HT-29 (cell line): ENCODE measurements at places on chromosomes 2 and 18.

DNA sequence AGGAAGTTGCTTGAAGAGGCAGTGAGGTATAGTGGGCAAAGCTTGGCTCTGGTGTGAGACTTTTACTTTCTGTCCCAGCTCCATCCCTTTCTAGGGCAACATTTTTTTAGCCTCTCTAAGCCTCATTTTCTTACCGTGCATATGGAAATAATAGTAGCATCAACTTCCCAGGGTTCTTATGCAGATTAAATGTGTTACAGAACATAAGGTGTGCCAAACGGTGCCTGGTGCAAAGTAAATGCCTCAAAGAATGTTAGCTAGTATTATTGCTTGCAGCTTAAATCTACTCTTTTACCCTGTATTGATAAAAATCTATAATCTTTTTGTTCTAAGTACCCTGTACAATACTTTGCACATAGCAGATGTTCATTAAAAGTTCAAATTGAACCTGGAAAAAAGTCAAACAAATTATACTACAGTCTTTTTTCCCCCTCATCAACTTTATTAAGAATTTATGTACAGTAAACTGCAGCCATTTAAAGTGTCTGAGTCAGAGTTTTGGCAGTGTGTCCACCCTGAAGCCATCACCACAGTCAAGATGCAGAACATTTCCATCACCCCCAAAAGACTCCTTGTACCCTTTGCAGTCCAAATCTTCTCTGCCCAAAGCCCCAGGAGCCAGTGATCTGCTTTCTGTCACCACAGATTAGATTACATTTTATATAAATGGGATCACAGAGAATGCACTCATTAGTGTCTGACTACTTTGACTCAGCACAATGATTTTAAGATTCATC is 10.6 kb downstream of the MAPRE2 start:
- no peak for DNase-seq

DNA sequence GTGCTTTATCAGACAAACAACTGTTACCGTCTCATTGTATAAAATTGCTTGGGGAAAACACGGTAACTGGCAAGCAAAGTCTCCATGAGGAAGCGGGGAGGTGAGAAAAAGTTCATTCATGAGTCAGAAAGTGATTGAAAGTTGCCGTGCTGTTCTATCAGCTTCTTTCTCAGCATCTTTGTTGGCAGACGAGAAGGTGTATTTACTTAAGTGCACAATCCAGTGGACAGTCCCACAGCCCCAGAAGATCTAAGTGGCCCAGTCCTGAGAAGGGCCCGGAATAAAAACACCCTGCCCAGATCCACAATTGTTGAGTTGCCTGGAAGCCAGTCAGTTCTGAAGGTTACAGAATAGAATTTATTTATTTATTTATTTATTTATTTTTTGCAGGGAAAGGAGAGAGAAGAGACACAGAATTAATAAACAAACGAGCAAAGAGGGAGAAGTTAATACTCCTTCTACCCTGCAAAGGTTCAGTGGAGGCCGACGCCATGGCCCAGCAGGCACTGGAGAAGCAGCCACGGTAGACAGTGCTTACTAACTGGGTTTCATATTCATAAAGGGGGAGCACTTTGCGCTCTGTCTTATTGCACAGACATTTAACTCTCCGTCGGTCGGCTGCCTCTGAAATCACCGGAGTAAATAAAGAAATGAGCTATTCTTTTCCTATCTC is 676.0 kb upstream of the SALL3 start:
- DNase-seq = no peak

DNA sequence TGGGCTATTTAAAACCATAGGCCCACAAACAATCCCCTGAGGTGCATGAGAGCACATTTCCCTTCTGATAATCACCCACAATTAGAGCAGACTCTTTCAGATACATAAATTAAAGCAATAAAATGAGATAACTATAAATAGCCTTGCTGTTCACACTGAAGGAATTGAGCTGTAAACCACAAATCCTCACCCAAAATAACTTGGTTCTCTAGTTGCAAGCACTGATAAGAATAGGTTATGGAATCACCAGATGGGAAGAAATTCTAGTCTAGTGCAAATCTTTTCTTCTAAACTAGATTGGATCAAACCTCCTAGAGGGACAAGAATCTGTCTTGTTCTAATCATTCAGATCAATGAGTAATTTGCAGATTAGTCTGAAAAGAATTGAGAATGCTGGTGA is 64.6 kb downstream of the NAB1 start:
- DNase-seq = no peak

DNA sequence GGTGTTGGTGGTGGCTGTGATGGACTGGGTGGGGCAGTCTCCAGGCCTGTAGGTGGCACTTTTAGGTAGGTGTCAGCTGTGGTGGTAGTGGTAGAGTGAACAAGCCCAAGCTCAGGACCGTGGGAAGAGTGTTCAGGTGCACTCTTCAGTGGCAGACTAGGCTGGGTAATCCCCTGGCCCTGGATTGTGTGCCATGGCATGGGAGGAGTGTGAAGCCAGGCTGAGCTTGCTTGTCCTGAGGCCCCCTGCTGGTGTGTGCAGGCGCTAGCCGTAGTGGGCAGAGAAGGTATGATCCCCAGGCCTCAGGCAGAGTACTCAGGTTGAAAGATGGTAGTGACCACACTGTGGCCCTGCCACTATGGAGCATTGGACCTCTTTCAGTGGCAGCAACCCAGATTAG is 850.3 kb downstream of the DSC3 start:
- DNase-seq = no peak

- DNase-seq = peak; percentile 12
These were observed 325.8 kb downstream of the DYSF start for GRCh38 chr2:71778936-71779773.

DNA sequence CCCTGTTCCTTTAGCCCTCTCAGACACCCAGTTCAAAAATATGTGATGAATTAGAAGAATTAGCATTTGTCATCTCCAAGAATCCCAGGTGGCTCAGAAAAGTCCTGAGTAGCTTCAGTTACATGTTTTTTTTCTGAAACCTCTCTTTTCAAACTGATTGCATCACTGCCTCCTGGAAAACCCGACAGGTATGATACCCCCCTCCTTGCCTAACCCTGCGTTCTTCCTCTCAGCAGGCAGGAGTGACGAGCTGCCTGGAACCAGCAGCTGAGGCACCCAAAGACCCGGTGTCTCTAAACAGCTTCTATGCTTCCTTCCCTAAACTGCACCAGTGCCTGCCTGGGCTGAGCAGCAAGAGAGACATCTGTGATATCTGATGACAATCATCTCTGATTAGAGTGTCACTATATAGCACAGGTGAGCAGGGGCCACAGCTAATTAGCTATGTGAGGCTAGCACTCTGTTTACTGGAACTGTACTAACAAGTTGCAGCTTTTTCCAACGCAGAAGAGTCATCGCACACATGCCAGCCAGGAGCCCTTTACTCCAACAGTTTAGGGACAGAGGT is 376.4 kb upstream of the ATP5MC3 start:
- no peak for DNase-seq

GRCh38 chr2:30561349-30561748 is 114.3 kb downstream of the LCLAT1 start:
- DNase-seq = no peak

- DNase-seq = no peak
These were observed 144.4 kb downstream of the MGAT5 start for GRCh38 chr2:134398300-134398699.

GRCh38 chr2:217286833-217287232 is 427.0 kb upstream of the TNP1 start:
- no peak for DNase-seq

- no peak for DNase-seq
These were observed 49.9 kb downstream of the MRPL35 start for GRCh38 chr2:86249176-86249575.

DNA sequence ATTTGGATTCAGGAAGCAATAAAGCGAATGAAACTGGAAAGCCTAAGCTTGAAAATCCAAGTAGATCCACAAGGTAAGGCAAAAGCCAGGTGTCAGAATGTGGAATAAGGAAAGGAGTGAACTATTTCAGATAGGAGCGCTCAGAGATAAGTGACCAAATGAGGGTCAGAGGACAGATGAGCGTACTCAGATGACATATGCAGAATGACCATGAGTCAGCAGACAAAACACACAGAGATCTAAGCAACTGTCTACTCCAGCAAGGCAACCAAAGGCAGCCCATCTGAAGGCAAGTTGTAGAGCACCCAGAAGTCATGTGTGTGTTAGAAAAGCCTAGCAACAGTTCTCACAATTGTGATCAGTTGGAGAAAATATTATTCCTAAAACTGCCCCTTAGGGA is 548.4 kb upstream of the FSHR start:
- DNase-seq = no peak

- no peak for DNase-seq
These were observed 893.1 kb upstream of the CELF4 start for GRCh38 chr18:38458698-38459097.

DNA sequence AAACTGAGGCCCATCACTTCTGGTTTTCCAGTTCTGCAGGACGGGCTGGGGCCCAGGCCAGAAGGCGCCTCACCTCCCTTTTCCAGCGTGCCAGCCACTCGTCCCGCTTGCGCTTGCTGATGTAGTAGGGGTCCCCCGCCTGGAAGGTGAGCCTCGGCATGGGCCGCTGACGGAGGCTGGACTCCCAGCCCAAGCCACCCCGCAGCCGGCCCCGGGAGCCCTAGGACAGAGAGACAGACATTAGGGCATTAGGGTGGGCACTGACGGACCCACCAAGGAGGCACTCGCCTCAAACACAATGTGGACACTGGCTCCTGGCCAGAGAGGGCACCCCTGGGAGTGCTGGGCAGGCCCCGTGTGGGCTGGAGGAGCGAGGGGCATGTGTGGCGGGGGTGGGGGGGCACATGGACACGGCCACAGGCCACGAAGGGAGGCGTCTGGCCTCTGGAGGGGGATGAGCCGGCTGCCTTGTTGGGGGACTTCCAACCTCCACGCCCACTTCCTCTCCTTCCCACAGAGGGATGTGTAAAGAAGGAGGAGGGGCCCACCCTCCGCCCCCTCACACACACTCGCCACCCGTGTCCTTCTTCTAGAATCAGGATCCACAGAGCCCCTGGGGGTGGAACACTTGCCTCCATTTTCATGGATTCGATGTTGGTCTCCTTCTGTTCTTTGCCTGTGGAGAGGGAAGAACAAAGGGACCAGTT is 66.7 kb downstream of the DNMT3A start:
- no peak for DNase-seq

- DNase-seq = no peak
These were observed 502.8 kb upstream of the TNP1 start for GRCh38 chr2:217362710-217363109.

DNA sequence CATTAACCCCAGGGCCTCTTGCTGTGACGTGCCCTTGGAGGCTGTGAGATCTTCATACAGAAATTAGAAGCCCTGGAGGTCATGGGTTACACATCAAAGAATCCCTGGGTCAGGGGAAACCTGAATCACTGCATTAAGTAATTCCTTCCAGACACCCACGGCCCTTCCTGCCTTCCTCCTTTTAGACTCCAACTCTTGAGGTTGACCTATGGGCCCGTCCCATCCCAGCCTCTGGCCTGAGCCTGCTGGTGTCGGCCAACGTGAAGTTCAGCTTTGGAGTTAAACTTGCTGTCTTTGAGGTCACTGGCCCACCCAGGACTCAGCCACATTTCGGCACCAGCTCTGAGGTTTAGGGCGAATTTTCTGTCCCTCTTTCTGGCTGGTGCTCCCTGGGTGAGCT is 198.3 kb downstream of the ACKR3 start:
- DNase-seq = no peak

DNA sequence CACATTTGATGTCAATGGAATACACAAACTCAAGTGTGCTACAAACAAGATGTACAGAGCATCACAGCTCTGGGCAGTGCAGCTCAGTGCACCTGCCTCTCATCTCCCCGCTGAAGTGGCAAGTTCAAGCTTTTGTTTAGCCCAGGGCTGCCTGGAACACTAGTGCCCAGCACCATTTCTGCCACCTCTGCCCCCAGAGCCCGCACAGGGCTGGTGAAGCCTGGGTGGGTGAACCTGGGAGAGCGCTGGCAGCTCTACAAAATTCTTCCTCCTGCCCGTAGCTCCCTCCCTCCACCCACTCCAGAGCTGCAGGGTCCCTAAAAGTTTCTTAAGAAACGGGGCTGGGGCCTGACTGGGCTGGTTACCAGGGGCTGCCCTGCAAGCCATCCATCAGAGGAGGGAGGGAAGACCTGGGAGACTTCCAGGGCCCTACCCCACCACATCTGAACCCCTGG is 1.5 kb downstream of the HES6 start:
- DNase-seq = no peak

DNA sequence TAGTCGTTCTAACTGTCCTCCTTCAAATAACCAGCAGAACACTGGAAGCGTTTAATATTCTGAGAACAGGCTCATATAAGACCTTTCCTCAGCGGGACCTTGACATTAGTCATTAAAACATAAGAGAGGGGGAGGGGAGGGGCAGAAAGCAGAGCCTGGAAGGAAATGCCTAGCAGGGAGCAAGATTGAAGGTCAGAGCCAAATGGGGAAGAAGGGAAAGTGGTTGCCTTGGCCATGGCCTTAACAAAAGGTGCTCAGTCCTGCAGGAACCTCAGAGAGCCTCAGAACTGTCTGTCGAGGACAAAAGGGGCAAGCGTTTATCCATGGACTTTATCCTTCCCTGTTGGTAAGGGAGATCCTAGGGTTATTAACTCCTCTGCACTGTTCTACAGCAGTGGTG is 856 bp upstream of the PLA2R1 start:
- peak; percentile 53 for DNase-seq

GRCh38 chr2:72034353-72035095 is 113.1 kb downstream of the CYP26B1 start:
- DNase-seq = no peak

DNA sequence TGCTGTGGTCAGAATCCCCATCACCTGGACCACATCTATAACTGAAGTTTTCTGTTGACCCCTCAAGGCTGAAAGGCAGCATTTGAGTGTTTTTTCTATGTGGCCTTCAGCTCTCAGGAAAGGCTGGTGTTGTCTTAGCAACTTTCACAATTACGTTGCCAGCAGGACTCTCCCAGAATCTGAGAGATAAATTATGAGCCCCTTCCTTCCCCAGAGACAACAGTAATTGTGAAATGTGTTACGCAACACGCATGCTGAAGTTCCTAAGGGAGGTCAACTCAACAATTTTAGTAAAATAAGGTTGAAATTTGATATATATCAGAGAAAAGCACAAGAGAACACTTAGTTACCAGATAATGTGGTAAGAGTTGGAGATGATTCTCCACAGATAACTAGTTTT is 216.5 kb upstream of the SLC8A1 start:
- no peak for DNase-seq
